ENCODE measurements at places on chromosomes 11 and 22.

DNA sequence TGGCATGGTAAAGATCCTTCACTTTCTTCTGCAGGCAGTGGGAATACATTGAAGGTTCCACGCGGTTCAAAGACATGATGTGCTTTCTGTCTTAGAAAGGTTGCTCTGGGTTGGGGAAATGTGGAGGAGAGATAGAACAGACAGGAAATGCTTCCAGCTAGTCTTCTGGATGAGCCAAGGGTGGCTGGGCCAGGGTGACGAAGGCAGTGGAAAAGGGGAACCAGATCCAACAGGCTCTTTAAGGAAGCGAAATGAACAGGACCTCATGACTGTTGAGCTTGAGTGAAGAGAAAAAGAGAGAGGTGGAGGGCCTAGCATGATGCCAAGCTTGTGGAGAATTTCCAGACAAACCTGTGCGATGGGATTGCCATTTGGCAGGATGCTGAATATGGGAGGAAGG, 56.4 kb upstream of the LMO1 start:
- no peaks in the 10 kb centered on the region for H3K4me1 ChIP-seq
- peaks cover 15% of the 10 kb centered on the region for H3K27me3 ChIP-seq
- no peak overlapping the region for H3K27ac ChIP-seq
- no peaks in the 10 kb centered on the region for H3K36me3 ChIP-seq

DNA sequence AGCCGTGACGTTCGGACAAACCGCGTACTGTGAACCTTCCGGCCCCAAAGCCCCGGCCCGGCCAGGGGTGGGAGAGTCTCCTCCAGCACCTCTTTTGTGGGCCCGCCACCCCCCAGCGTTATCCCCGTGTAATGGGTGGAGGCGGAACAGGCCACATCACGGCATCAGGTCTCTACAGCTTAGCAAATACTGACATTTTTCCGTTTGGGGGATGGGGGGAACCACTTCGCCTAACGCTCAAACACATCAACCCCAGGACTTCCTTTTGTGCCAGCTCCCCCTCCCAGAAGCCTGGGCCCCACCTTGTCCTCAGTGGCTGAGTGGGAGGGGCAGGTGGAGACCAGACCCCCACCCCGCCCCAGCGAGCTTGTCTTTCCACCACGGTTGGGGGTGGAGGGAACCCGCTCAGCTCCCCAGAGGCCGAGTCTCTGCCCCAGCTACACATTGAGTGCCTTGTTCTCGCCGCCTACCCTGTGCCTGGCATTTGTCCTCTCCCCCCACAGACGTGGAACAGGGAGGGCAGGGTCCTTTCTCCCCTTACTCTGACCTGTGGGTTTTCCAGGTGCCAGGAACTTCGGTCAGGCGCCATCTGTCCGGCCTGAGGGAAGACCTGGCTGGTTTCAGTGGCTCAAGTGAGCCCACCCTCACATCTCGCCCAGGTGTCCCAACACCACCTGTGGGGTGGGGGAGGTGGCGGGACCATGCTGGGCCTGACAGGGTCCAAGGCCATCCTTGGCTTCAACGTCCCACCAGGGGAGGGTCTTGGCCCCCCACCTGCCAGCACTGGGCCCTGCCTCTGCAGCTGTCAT, 29.6 kb downstream of the SBF1 start:
- peak overlapping the region; percentile 51 for H3K27ac ChIP-seq
- H3K4me1 ChIP-seq: no peaks in the 10 kb centered on the region
- H3K27me3 ChIP-seq: no peaks in the 10 kb centered on the region
- H3K4me3 ChIP-seq: no peak overlapping the region

DNA sequence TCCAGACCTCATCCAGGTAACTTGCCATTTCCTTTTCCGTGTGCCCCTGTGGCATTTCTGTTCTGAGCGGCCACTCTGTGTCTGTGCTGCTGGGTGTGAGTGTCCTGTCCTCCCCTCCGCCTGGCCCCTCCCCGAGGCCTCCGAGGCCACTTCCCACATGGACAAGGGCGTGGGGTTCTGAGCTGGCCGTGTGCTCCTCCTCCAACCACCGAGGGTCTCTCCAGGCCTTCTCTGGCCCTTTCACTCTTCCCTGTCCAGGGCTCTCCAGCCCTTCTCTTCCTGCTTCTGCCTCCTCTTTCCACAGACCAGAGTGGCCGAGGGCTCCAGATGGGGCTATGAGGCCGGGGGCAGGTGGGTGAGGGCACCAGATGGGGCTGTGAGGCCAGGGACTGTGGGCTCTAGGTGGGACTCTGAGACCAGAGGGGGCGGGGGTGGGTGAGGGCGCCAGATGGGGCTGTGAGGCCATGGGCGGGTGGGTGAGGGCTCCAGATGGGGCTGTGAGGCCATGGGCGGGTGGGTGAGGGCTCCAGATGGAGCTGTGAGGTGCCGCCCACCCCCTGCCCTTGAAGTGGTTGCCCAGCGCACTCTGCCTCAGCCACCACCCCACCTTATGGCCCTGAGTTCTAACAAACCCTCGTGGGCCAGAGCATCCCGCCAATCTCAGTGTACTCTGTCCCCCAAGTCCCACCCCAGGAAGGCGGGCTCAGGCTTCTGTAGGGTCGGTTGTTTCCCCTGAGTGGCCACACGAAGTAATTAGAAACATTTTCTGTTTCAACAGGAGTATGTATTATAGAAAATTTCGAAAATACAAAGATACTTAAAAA, 24.1 kb downstream of the PTDSS2 start:
- H3K36me3 ChIP-seq: no peaks in the 10 kb centered on the region
- no peaks in the 10 kb centered on the region for H3K27me3 ChIP-seq
- no peak overlapping the region for H3K4me3 ChIP-seq
- no peak overlapping the region for H3K27ac ChIP-seq
- no peak for DNase-seq

DNA sequence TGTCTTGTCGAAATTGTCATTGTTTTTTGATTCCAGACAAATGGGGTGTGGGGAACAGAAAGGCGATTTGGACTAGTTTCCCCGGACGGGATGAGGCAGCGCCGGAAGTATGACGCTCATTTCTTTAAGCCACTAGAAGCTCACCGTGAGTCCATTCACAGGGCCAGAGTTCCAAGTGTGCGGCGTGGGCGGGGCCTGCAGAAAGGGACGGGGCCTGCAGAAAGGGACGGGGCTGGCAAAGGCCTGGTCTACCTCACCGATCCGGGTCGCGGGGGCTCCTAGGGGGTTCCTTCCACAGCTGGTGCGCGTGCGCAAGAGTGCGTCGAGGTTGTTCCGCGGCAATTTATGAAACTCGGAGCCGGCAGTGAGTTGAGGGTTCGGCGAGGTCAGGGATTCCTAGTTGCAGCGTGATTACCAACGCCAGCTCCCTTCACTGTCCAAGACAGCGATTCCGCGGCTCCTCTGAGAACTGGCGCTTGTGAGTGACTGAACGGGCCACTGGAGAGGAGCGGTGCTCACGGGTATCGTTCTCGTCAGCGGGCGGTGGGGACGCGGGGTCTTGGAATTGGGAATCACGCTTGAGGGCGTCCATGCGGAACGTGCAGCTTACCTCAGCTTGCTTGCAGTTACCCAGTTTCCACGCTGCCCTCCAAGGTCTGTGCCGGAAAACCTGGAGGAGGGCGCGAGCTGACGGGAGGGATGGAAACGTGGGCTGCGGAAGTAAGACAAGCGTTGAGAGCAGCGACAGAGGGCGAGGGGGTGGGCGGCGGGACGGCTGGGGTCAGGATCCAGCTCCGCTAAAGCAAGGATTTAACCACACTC, at the start of gene ZNF215:
ZNF215 (plus strand) TSS at position 219 of the 822 bp plus-strand sequence. CDS start 5,847 bp downstream, outside the sequence.
- peak; percentile 97 for DNase-seq
- H3K4me3 ChIP-seq: peak within 1 kb of the TSS; percentile 82
- H3K27me3 ChIP-seq: no peaks in the 10 kb centered on the region
- no peaks in the 10 kb centered on the region for H3K36me3 ChIP-seq
- H3K4me1 ChIP-seq: peaks cover 12% of the 10 kb centered on the region

DNA sequence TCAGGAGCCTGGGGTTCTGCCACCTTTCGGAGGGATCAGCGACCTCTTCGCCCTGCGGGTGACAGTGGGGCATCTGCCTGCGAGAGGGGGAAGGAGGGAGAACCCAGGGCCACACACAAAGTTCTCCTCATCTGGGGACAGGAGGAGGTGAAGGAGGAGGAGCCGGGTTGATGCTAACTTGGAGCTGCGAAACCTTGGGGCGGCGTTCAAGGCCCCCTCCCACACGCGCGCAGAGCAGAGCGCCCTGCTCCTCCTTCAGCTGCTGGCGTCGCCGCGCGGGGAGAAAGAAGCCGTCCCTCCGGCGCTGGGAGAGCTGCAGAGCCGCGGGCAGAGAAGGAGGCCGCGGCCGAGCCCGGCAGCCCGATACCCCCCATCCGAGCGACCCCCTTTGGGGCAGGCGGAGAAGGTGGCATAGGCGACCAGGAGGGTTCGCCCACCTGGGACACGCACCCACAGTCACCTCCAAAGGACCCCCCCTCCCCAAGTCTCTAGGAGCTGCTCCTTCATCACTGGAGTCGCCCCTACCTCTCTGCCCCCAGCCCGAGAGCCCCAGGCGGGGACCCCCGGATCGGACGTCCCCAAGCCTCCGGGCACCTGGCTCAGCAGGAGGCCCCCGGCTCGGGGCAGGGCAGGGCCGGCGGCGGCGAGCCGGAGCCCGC, at the start of gene RASD2:
RASD2 (plus strand) TSS at position 237 of the 659 bp plus-strand sequence. CDS start 5,979 bp downstream, outside the sequence.
- H3K4me3 ChIP-seq: peak within 1 kb of the TSS; percentile 77
- no peaks in the 10 kb centered on the region for H3K36me3 ChIP-seq
- no peaks in the 10 kb centered on the region for H3K27me3 ChIP-seq
- DNase-seq: peak; percentile 68
- H3K4me1 ChIP-seq: peaks cover 8% of the 10 kb centered on the region

DNA sequence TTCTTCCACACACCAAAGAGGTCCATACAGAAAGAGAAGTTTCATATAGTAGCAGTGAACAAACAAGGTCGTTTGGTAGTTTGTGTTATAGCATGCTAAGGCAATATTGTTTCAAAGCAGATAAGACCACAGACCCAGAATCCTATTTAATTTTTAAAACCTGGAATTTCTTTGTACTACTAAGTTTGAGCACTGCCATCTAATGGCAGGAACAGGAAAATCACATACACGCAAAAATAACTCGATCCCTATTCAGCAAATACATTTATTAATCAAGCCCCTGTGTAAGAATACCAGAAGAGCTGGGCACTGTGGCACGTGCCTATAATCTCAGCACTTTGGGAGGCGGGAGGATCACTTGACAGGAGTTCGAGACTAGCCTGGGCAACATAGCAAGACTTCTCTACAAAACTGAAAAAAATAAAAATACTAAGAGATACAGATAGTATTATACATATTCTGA, 2.9 kb upstream of the BTBD10 start:
- H3K27me3 ChIP-seq: peaks cover 22% of the 10 kb centered on the region
- no peaks in the 10 kb centered on the region for H3K36me3 ChIP-seq
- no peak overlapping the region for H3K27ac ChIP-seq
- peaks cover 13% of the 10 kb centered on the region for H3K4me1 ChIP-seq
- no peak overlapping the region for H3K4me3 ChIP-seq
- peak; percentile 54 for DNase-seq

- H3K27ac ChIP-seq: no peak overlapping the region
- no peak for DNase-seq
- H3K36me3 ChIP-seq: no peaks in the 10 kb centered on the region
- H3K4me1 ChIP-seq: no peaks in the 10 kb centered on the region
Observed at GRCh38 chr22:25478528-25478927, 85.9 kb upstream of the GRK3 start.

DNA sequence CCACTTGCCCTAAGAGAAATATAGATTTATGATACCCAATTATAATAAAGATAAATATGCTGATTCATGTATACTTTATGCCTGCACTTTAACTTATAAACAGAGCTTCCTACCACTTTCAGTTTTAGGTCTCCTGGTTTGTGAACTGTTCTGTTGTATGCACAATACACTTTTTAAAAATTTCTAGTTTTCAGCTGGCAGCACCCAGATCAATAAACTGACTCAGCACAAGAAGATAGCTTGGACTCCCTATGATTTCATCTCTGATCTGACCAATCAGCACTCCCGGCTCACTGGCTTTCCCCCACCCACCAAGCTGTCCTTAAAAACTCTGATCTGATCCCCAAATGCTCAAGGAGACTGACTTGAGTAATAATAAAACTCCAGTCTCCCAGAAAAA, 33.5 kb upstream of the FAM181B start:
- peaks cover 9% of the 10 kb centered on the region for H3K27me3 ChIP-seq
- no peaks in the 10 kb centered on the region for H3K36me3 ChIP-seq

DNA sequence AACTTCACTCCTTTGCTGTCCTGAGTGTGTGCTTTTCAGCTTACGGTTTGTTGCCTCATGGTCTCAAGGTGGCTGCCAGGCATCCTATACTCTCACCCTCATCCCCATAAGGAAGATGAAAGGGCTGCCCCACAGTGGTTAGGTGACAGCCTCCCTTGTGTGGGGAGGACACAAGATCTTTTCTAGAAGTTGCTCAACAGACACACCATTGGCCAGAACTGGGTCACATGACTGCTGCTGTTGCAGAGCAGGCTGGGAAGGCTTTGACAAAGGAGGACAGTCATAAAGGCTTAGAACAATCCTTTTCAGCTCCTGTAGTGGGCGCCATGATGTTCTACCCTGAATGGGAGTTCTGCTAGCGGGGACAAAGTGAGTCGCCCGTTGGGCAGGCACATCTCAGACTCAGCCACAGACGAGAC, 69.7 kb upstream of the RASD2 start:
- H3K36me3 ChIP-seq: no peaks in the 10 kb centered on the region
- no peak overlapping the region for H3K27ac ChIP-seq
- peaks cover 5% of the 10 kb centered on the region for H3K4me1 ChIP-seq
- peak; percentile 26 for DNase-seq
- no peak overlapping the region for H3K4me3 ChIP-seq
- no peaks in the 10 kb centered on the region for H3K27me3 ChIP-seq

DNA sequence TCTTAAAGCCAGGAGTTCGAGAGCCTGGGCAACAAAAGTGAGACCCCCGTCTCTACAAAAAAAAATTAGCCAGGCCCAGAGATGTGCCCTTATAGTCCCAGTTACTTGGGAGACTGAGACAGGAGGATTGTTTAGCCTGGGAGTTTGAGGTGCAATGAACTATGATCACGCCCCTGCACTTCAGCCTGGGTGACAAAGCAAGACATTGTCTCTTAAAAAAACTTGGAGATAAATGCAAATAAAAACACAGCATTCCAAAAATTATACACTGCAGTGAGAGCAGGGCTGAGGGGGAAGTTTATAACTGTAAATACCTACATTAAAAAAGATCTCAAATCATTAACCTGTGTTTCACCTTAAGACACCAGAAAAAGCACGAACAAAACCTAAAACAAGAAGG, 22.1 kb downstream of the AP2A2 start:
- no peaks in the 10 kb centered on the region for H3K36me3 ChIP-seq
- no peak overlapping the region for H3K27ac ChIP-seq
- no peaks in the 10 kb centered on the region for H3K27me3 ChIP-seq
- H3K4me3 ChIP-seq: no peak overlapping the region
- peaks cover 17% of the 10 kb centered on the region for H3K4me1 ChIP-seq

DNA sequence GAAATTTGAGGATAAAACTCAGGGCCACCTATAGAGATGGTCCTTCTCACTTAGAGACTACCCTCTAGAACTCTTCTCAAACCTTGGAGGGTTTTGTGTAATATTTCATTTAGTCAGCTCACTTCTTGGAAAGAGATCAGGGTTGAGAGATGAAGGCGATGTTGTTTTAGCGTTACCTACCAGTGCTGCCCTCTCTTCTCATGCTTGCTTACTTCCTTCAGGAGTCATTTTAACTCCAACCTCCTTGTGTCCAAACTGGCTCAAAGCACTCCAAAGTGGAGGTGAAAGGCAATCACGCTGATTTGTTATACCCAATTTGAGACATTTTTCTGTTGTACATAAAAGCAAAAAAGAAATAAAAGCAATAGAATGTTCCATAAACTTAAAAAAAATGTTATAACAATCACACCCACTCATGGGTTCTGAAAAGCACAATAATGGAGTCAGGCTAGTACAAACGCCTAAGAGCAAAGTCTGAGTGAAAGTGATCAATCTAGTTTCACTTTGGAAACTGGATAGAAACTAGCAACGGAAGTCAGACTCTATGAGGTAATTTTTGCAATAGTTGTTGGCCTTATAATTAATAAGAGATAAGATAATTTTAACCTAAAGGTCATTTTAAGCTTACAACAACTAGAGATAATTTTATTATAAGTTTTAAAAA, 117.1 kb downstream of the MRTFA start:
- H3K27ac ChIP-seq: no peak overlapping the region
- H3K4me1 ChIP-seq: 0 out of 2 replicates have a peak, but pooled peaks cover 7% of the 10 kb centered on the region
- 0 out of 2 replicates have a peak, but pooled peaks cover 4% of the 10 kb centered on the region for H3K36me3 ChIP-seq
- no peak overlapping the region for H3K4me3 ChIP-seq
- peak; percentile 11 for DNase-seq
- H3K27me3 ChIP-seq: no peaks in the 10 kb centered on the region

All from GM23248 (cell line).